GOT3 (cell line): ENCODE measurements at places on chromosomes 1 and 21.

GRCh38 chr1:89407360-89407759, 43.5 kb downstream of the GBP6 start:
- DNase-seq = no peak

- DNase-seq = no peak
Observed at GRCh38 chr21:36452281-36452825, 27.6 kb downstream of the CLDN14 start.

GRCh38 chr21:27648560-27648959, 681.7 kb upstream of the ADAMTS5 start:
- DNase-seq = no peak

GRCh38 chr1:94734963-94735901, 84.9 kb upstream of the SLC44A3 start:
- DNase-seq = no peak

DNA sequence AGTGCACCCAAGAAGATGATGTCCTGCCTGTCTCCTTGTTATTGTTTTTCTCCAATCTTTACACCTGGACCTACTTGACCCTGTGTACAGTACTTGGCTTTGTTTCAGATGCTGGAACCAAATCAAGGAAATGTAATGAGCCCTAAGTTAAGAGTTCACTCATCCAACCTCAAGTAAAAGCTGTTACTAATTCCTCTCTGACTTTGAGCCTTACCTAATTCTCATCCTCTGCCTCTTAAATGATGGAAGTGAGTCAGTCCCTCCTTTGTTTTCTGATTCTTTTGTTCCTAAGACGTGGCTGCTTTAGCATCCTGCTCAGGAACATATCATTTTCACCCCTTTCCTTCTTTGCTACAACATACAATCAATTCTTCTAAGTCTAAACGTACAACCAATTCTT, 15.3 kb upstream of the PLA2G4A start:
- DNase-seq = no peak

DNA sequence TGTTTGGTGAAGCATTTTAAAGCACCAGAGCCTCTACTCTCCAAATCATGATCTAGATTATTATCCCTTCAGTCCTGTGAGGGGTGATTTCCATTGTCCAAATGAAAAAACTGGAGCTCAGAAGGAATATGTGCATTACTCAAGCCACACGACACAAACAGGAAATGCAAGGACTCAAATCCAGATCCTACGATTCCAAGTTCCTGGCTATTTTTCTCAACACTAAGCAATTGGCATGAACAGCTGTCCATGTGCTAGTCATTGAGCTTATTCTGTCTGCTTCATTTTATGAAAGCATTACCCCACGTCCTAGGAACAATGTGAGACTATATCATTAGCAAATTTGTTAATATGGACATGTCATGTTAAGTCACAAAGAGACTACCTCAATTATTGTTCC, 273.1 kb upstream of the LYPLAL1 start:
- DNase-seq = no peak

DNA sequence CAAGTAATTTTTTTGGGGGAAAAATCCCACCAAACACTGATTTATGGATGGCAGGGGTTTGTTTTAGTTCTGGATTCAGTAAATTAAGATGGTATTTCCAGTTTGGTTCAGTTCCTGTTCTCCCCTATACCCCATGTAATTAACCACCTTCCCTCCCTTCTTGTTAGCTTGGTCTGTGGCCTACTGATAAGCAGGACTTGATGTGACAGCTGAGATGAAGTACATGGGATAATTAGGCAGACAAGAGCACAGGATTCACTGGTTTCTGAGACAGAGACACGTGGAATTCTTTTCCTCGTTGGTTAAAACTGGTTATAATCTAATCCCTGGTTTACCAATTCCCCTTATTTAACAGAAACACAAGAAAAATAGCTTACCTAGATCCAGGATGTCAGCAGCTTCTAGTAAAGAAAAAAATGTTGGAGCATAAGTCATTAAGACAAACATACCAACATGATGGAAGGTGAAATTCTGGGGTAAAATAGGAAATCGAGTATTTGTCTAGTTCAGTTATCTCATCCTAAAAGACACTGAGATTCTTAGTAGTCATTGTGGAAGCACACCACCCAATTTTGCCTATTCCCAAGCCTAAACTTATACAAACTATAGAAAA, 81.5 kb downstream of the SCMH1 start:
- DNase-seq = no peak

GRCh38 chr1:176864211-176864610, 300.3 kb downstream of the ASTN1 start:
- DNase-seq = no peak

- DNase-seq = no peak
Observed at GRCh38 chr1:115329965-115330364, 8.1 kb downstream of the NGF start.

DNA sequence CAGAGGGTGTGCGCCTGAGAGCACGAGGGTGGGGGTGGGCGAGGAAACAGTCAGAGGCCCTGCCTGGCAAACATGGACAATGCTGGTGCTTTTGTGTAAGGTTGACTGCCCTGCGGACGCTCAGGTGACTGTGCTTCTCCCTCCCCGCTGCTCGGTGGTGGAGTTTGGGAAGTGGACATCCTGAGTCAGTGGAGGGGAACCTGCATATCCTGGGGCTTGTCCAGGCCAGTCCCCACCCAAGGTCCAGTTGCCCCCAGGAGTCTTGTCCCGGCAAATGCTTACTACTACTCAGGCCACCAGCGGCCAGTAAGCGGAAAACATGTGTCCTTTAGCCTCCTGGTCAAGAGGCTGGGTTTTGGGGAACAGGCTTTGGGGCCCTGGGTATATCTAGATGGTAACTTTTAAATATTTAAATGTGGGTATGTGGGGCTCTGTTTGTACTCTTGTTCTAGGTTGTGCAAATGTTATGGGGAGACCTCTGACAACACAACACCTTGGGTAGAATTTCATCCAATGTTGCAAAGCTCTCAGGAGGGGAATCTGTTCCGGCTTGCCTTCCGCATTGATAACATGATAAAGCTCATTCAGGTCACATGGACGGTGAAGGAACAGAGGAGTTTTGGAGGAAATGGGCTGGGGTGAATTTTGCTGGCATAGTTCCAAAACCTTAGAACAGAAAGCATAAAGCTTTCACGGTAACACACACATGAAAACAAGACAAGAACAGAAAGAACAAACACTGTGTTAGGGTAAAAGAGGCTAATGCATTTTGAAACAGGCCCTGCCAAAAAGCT, 364.9 kb downstream of the PRDM2 start:
- no peak for DNase-seq

DNA sequence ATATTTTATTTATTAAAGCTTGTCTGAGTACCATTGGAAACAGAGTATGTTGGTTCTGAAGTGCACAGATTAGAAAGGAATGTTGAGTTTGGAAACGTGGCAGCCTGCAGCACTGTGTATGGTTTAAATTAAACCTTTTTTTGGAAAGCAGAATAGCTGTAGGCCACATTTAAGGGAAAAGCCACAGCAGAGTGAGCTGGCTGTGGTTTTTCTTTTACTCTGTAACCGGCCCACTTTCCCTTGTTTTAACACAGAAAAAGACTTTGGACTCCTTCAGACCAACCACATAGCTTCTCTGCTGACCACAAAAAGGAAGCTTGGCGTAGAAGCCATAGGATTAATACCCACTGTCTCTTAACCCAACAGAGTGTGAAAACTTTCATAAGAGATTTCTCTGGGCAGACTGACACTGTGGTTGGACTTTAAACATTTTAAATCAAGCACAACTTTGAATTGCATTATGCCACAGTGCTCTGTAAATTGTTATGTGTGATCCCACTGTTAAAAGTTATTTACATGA, 75.2 kb downstream of the NFIA start:
- DNase-seq = no peak

DNA sequence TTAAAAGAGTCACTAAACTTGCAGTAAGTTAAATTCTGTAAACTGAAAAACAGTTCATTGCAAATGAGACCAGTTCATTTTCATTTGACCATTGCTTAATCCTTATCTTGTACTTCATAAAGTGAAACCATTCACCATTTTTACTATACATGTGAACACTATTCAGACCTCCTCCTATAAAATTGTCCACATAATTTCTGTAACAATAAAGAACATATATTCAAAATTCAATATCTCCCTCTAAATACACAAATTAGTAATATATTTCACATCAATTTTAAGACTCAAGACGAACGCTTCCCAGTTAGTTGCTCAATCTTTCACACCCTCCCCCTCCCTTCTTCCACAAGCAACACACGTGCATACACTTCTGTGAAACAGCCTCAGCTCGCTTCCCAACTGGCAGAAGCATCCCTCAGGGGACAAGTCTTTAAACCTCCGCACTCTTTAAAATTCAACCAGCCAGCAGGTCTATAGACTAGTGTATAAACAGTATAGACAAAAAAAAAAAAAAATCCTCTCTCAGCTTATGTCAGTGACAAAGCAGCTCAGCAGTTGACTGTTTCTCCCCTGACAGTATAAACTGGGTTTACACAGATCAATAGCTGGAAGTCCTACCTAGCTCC, 99.6 kb downstream of the DENND1B start:
- no peak for DNase-seq

DNA sequence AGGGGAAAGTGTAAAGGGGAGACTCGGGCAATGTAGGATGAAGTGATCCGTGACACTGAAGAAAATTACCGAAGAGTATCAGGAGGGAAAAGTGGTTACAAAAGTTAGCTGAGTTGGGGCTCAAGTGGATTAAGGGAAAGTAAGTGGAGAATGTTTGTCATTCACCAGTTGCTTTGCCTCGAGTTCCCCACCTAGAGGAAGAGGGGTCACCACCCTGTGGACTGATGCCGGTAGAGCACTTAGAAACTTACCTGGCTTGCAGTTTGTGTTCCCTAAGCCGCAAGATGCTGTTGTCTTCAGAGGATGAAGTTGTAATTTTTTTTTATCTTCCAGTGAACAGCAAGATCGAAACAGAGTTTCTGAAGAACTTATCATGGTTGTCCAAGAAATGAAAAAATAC, 1.0 kb downstream of the PER3 start:
- DNase-seq = no peak

- no peak for DNase-seq
Observed at GRCh38 chr1:91700771-91701471, 185.0 kb downstream of the TGFBR3 start.

DNA sequence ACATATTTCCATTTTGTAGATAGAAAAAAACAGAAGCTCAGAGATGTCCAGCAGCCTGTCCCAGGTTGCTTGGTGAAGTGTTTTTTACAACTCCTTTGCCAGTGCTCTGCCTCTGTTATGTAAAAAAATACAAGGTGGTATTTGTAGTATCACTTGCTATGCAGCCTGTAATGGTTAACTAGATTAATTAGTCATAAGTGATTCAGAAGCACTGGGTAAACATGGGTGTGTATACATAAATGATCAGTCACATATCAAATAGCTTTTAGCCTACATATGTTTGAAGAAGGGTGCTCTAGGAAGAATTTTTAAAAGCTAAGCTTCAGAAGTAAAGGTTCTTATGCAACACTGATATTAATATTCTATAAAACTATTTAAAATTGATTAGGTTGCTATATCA, 70.0 kb upstream of the MAGI3 start:
- no peak for DNase-seq

- DNase-seq = no peak
Observed at GRCh38 chr1:26288311-26288941, 8.5 kb downstream of the SH3BGRL3 start.

GRCh38 chr21:40936178-40936577, 89.2 kb upstream of the DSCAM start:
- DNase-seq = no peak

DNA sequence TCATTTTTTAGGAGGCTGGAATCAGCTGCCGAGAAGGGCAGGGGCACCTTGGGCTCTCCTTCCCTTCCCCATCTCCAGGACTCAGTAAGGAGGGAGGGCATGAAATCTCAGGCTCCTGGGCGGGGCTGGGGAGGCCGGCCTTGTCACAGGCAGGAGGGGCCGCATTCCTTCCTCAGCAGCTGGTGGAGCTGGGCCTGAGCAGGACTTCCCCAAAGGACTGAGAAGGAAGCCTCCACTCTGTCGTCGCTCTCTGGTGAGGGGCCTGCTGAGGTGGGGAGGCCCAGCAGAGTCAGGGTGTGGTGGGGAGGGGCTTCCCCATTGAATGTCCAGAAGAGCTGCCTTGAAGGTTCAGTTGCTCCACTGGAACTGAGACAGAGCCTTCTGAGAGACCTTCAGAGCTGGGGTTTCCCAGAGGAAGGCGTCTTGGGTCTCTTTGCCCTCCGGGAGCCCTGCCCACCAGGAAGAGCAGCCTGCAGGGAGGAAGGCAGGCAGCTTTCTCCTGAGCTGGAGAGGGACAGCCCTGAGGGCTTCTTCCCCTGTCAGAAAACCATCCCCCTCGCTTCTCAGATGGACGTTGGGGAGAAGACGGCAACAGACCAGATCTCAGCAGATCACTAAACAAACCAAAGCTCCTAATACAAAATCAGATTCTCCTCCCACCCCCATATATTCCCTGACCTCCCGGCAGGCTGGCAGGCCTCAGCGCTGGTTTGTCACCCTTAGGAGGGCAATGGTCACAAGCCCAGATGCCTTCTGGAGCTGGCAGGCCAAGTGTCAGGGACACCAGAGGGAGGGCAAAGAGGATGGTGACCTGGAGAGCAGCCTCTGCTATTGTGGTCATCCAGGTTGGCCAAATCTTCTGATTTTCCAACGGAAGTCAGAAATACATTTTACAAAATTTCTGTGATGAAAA, 10.7 kb downstream of the KCNA10 start:
- DNase-seq = no peak

- no peak for DNase-seq
Observed at GRCh38 chr21:26124421-26124833, 46.1 kb downstream of the APP start.

GRCh38 chr1:33060579-33061083, 20.3 kb upstream of the AZIN2 start:
- DNase-seq = peak; percentile 45

GRCh38 chr1:100360790-100361510, 8.6 kb downstream of the CDC14A start:
- DNase-seq = no peak
